ENCODE measurements at places on chromosomes 2 and 18. TPM values are rescaled to one million over a fixed set of nuclear protein-coding genes. Genes with fewer than 3 reads are reported as not detected.

- no peak for DNase-seq
These were observed 4.1 kb upstream of the VSNL1 start for GRCh38 chr2:17536416-17536815.

- no peak for DNase-seq
These were observed 23.6 kb upstream of the CATIP start for GRCh38 chr2:218332920-218333645.

Gene CYP1B1
- total RNA-seq: 36.3 TPM

Gene ARHGAP25
- not detected for total RNA-seq

DNA sequence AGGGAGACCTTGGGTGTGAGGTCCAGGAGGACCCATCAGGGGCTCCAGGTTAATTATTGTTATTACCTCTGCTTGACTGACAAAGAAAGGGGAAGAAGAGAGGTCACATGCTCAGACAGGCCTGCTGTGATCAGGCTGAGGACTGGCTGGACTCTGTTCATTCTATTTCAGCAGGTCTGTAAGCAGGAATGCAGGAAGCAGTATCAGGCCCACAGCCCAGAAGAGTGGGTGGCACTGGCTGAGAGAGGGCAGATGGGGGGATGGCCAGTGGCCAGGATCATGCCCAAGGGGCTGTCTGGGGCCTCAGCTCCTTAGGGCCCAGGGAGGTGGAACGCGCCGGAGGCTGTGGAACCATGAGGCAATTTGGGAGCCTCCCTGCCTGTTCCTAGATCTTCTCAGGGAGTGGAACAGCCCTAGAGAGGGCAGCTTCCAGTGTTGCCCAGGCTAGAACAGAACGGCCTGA lies 43.7 kb upstream of the ZBTB7C start:
- peak; percentile 66 for DNase-seq

GRCh38 chr2:239226677-239227581 lies 173.9 kb downstream of the HDAC4 start:
- DNase-seq: no peak

- no peak for DNase-seq
These were observed 7.2 kb upstream of the TAF1B start for GRCh38 chr2:9836074-9836473.

Gene CFAP65
- not detected for total RNA-seq

DNA sequence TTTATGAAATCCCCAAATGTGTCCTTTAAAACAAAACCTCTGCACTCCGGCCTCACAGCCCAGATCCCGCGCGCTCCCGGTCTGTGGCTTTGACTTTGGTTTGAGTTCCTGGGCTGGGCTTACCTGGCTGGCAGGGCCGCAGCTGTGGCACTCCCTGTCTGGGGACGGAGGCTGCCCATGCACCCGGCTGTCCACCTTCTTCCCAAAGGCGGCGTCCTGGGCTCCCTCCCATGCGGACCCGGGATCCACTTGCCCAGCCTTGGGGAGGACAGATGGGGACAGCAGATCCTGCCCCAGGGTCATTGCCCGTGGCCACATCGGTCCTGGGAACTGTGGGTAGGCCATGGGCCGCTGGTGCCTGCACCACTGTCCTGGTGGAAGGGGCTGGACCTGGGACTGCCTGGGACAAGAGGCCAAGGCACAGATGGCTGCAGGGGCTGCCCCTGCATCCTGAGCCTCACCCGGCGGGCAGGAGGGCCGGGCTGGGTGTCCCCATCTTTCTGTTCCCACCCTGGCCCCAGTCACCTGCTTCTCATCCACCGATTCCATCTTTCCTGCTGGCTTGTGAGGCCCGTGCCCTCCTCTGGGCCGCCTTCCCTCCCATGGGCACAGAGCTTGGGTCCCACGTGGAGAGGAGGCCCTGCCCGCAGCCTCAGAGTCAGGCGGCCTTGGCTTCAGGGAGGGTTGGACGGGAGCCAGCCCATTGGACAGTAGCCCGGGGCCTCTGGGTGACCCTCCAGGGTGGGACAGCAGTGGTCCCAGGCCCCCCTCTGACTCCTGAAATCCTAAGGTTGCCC lies 27.7 kb downstream of the NFATC1 start:
- no peak for DNase-seq

- DNase-seq: no peak
These were observed 59.0 kb upstream of the LDLRAD4 start for GRCh38 chr18:13159579-13159978.

DNA sequence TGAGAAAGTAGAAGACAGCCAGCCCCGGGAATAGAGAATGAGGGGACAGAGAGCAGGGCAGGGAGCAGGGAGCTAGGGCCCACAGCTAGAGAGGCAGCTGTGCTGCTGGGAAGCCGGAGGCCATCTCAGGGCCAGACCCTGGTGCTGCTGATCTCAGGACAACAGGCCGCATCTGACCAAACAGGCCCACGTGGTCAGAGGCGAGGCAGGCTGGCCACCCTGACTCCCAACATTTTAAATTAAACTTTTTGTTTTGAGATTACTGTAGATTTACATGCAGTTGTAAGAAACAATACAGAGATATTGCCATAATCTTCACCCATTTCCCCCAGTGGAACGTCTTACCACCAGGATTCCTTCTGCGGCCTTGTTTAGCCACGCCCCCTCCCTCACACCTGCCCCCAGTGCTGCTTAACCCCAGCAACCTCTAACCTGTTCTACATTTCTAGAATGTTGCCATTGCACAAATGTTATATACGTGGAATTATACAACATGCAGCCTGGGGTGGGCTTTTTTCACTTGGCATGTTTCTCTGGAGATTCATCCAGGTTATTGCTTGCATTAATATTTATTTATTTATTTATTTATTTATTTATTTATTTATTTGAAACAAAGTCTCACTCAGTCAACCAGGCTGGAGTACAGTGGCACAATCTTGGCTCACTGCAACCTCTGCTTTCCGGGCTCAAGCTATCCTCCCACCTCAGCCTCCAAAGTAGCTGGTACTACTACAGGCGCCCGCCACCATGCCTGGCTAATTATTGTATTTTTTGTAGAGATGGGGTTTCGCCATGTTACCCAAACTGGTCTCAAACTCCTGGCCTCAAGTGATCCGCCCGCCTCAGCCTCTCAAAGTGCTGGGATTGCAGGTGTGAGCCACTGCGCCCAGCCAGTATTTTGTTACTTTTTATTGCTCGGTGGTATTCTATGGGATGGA lies 48.6 kb upstream of the GPR17 start:
- DNase-seq: no peak

All from PC-9 (cell line).